ENCODE measurements at places on chromosomes 11 and 22.

- no peak for DNase-seq
Observed at GRCh38 chr11:134751766-134752165, 339.7 kb upstream of the B3GAT1 start.

- DNase-seq, result no peak
Observed at GRCh38 chr22:34490886-34491285, 570.6 kb upstream of the LARGE1 start.

DNA sequence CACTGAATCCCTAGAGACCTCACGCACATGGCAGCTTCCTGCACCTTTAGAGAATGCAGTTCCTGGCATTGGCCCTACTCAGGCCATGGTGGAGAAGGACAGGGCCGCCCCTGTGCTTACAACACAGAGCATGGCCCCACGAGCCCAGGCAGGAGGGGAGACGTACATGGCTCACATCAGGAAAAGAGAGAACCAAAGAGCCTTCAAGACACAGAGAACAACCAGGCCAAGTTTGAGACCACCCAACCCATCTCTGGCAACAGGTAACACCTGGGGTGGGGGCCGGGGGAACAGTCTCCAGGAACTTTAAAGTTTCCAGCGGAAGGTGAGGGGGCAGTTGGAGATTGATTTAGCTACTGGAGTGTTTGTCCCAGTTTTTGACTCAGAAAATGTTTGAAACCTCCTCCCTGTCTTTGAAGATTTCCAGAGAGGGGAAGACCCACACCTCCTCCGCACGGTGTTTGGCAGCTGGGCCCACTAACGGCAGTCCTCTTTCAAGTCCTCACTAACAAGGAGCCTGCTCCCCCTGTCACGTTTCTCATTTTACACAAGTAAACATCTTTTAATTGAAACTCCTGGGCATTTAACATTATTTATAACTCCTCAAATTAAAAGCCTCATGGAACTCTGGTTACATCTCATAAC lies 1423.8 kb downstream of the TBC1D22A start:
- DNase-seq, result no peak

DNA sequence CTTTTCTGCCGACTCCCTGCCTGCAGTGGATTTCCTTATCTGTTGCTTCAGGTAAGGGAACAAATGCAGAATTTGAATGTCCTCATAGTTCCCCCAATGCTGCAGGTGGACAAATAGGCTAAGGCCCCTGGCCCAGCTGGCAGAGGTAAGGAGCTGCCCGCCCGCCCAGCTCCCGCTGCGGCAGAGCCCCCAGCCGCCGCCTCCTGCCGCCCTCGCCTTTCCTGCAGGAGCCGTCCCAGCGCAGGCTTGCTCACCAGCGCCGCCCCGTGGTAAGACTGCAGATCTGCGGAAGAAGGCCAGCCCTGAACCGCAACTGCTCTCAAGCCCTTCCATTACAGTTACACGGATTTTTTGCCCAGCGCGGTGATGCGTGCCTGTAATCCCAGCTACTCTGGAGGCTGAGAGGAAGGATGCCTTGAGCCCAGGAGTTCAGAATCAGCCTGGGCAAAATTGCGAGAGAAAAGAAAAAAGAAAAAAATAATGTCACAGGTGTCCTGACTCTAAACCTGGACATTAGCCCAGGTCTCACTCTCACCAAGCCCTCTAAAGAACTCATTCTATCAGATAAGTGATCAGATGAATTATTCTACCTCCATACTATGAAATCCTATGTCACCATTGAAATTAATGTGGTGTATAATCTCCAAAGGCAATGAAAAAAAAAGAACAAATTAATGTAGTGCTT lies 51.2 kb upstream of the EMID1 start:
- peak; percentile 12 for DNase-seq

GRCh38 chr11:103055221-103055890 lies 36.6 kb downstream of the DCUN1D5 start:
- no peak for DNase-seq

Data from activated naive CD8-positive, alpha-beta T cell treated with anti-CD3 and anti-CD28 coated beads, Interleukin-2, amount 50 U/mL, for 16 hours (primary cell).